ENCODE measurements at places on chromosomes 11 and 22.

GRCh38 chr11:35619855-35620640, 1.8 kb downstream of the FJX1 start:
- DNase-seq, result no peak

GRCh38 chr11:104130161-104130560, 33.8 kb downstream of the PDGFD start:
- DNase-seq, result no peak

DNA sequence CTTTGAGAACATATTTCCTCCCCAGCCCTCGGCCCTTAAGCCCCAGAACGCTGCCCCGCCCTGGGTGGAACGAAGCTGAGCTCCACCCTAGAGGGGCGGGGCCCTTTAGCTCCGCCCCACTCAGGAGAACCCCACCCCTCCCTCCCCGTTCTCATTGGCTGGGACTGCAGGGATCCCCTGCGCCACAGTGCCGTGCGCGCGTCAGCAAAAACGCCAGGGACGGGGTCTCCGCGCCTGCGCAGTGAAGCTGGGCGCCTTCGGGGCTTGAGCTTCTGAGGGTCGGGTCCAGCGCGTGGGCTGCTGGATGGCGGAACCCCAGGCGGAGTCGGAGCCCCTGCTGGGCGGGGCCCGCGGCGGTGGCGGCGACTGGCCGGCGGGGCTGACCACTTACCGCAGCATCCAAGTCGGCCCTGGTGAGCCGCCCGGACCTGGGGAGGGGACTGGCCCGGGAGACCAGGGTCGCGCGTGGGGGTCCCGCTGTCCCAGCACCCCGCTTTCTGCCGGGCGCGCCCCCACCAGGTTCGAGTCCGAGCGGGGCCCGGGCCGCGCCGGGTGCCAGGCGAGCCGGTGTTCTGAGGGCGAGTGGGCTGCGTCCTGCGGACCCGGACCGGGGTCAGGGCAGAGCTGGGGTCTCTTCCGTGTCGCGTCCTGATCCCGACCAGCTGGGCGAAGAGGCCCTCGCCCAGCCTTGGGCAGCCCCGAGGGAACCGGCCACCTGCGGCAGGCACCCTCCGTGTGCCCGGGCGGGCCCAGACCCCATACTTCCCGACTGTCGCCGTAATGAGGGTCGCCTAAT, at the start of gene TPCN2:
TSS of gene TPCN2 (plus strand) at position 239 of the 796 bp plus-strand sequence. CDS start at position 305, 66 bp downstream.
- DNase-seq, result peak; percentile 94

DNA sequence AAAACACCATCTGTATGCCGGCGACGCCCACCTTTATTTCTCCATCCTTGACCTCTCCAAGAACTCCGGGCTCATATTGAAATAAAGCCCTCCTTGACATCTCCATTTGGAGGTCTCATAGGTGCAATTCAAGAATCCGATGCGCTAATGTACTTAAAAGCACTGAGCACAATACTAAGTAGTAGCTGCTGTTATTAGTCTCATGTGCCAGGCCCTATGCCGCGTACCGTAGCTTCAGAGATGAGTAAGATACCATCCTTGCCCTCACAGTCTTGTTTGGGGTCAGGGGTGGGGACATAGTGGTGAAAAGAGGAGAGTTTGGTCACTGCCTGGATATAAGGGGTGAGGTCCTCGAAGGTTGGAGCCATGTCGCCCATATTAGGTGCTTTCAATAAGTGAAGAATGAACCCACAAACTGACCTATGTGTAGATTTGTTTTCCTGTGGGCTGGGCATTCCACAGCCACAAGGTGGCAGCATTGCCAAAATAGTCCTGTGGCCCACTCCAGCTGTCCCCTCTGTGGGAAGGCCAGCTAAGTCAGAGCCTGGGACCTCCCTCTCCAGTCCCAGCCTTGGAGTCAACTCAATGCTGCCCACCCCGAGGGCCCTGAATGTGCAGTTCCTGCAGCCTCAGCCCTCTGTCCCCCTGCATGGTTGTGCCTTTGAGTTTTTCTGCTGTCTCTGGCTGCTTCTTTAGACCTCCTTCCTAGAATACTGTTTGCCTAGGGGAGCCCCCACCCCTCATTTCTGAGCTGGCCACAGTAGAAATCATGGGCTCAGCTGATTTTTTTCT, 6.5 kb downstream of the DCPS start:
- DNase-seq, result peak; percentile 79

DNA sequence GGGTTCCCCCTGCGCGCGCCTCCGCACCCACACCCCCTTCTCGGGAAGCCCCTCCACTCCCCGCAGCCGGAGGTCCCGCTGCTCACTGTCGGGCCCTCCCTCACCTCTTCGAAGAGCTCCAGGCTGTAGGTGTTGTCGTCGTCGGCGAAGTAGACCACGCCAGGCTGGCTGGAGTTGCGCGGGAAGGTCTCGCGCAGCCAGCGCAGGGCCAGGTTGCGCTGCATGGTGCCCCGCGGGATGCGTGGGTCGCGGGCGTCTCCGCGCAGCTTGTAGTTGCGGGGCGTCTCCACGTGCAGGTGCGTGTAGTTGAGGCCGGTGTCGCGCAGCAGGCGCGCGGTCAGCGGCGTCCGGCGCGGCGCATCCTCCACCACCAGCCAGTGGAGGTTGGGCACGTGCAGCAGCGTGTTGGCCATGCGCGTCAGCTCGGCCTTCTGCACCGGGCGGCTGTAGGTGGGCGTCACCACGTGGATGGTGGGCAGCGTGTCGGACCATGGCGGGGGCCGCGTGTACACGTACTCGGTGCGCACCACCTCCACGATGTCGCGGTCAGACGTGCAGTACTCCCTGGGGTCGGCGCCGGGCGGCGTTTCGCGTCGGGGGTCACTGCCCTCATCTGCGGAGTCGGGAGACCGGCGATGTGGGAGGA, 28.3 kb downstream of the B3GAT1 start:
- DNase-seq, result no peak

GRCh38 chr11:79074547-79074946, 366.3 kb downstream of the TENM4 start:
- DNase-seq, result no peak

- DNase-seq, result no peak
These were observed 5.1 kb upstream of the LYVE1 start for GRCh38 chr11:10573556-10573955.

GRCh38 chr22:43855431-43855830, 6.9 kb downstream of the SULT4A1 start:
- no peak for DNase-seq

GRCh38 chr11:8156877-8157276, 11.9 kb downstream of the RIC3 start:
- no peak for DNase-seq

DNA sequence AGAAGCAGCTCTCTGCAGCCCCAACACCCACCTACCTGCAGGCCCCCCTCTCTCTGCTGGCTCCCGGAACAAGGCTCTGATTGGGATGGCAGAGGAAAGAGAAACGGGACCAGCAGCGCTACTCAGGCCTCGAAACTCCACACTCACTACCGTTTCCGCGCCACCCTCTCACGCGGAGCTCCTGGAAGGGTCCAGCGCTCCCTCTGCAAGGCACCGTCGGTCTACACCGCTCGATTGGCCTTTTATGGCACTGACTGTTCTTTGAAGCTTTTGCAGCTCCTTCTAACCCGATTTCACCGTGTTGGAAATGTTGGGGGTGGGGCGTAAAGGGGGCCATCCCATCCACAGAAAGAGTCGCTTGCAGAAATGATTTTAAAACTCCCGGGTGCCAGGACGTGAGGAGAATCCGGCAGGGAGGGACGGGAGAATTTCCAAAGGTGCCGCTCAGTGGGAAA, 323 bp upstream of the PANX1 start:
- DNase-seq, result peak; percentile 21

- DNase-seq, result no peak
These were observed 17.5 kb downstream of the UQCR10 start for GRCh38 chr22:29784451-29785361.

- no peak for DNase-seq
These were observed 383.0 kb upstream of the NARS2 start for GRCh38 chr11:78957476-78958245.

GRCh38 chr11:68392822-68393221, 67.7 kb upstream of the PPP6R3 start:
- no peak for DNase-seq

GRCh38 chr11:58998480-58999290, 59.4 kb downstream of the GLYATL1 start:
- no peak for DNase-seq

GRCh38 chr11:80727315-80727714, 1286.5 kb upstream of the TENM4 start:
- DNase-seq, result no peak

DNA sequence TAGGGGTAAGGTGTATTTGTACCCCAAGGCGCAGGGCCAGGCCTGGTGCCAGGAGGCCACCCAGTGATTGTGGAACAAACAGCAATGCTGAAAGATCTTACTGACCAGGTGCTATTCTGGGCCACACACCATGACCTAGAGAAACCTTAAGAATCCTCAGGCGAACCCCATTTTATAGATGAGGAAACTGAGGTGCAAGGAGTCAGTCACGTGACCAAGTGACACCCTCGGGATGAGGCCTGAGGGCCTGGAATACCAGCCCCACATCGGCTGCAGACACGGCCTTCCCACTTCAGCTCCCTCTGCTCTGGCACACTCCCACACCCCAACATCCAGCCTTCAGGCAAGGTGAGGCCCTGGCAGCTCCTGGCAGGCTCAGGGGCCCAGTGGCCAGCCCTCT, 13.1 kb downstream of the CABP7 start:
- peak; percentile 23 for DNase-seq

DNA sequence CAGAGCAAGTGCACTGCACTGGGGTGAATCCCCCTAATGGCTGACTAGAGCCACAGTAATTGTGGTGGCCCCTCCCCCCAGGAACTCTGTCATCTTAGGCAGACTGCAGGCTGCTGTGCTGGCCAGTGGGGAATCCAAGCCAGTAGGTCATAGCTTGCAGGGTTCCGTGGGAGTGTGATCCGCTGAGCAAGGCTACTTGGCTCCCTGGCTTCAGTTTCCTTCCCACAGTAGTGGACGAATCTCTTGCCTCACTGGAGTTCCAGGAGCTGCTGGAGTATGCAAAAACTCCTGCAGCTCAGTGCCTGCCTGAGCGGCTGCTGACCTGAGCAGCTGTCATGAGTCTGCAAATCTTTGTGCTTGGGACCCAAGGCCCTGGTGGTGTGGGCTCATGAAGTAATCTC, 13.2 kb downstream of the OOSP3 start:
- DNase-seq, result no peak

DNA sequence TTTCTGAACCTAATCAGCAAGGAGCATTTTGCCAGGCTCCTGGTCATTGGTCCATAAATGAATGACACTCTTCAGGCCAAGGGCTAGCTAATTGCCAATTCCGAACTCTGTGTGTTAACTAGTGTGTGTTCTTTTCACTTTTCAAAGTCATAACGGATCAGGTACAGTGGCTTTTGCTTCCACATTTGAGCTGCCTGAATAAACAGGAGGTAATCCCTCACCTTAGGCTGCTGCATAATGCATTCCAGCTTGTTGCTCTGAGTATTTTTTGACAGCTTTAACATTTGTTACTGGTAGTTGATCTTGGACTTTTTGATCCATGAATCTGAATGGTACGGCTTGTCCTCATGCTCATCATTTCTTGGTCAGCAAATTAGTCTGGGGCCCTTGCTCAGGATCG, 485.1 kb downstream of the CNTN5 start:
- DNase-seq, result no peak

DNA sequence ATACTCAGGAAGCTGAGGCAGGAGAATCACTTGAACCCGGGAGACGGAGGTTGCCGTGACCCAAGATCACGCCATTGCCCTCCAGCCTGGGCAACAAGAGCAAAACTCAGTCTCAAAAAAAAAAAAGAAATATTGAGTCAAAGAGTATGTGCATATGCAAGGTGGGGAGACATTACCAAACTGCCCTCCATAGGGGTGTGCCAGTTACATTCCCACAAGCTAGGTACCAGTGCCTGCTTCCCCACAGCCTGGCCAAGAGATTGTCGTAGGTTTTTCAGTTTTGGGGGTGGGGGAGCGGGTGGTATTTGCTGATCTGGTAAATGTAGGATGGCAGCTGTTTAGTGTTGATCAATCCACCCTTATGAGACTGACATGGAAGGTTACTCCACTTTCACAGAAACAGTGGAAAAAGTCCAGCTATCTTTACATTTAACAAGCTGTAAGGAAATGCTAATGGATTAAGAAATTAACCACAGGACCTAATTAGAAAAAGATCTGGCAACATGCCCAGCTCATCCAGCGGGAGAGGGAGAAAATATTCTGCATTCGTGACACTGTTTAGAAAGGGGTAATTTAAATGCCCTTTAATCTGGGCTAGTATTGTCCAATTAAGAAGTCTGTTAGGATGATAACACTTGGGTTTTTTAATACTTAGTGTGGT, 89.4 kb downstream of the PACS1 start:
- peak; percentile 15 for DNase-seq

DNA sequence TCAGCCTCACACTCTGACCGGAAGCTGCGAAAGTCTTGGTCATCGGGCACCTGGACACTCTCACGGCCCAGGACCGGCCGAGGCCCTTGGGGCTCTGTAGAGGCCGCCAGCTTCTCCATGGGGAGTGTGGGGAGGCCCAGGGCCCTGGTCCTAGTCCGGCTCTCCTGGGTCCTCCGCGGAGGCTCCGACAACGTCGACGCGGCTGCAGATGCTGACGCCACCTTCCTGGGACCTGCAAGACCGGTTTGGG, 12.9 kb downstream of the STARD10 start:
- DNase-seq, result no peak

- no peak for DNase-seq
These were observed 354.9 kb downstream of the JRKL start for GRCh38 chr11:96744697-96745096.

- no peak for DNase-seq
These were observed 3.2 kb upstream of the SART1 start for GRCh38 chr11:65958291-65958690.

DNA sequence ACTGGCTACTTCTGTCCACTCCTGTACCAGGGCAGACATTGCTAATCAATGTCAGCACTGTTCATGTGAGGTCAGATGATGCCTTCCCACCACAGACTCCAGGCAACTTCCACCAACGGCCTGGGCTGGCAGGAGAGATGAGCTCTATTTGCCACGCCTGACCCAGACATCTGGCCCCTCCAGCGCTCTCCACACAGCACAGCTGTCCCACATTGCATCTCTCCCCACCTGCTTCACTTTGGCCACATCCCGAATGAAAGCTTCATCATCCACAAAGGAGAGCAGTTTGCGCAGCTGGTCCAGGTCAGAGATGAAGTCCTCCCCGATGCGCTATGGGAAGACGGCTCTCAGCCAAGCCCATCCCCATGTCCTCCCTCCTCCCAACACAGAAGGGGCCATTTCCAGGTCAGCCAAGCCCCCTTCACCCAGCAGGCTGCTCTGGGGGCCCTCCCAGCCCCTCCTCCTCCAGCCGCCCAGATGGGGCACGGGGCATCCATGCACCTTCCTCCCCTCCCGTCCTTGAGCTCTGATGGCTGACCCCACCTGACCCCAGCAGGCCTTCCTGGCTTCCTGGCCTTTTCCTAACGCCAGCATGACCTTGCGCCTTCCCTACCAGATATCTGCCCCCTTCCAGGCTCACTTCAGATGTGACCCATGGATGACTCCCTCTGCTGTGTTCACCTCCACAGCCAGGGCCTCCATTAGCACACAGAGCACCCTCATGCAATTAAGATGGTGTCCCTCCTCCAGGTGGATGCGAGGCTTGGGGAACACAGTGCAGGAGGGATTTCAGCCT, 7.4 kb downstream of the PYGM start:
- no peak for DNase-seq

GRCh38 chr11:103542851-103543250, 433.6 kb downstream of the DYNC2H1 start:
- no peak for DNase-seq

- no peak for DNase-seq
These were observed 4.3 kb upstream of the SHISAL1 start for GRCh38 chr22:44317123-44317444.

Data from hematopoietic multipotent progenitor cell treated with erythropoietin and hydrocortisone succinate and interleukin-3 and kit ligand, for 8 days (in vitro differentiated cells).